GM12878 (cell line): ENCODE measurements at places on chromosomes 5 and 9. TPM values are rescaled to one million over a fixed set of nuclear protein-coding genes. Genes with fewer than 3 reads are reported as not detected.
A peak's percentile ranks its signal among the peaks of the same experiment; 100 is the strongest.

GRCh38 chr9:116271340-116271739 lies 117.7 kb downstream of the PAPPA start:
- H3K27me3 ChIP-seq: no peaks in the 10 kb centered on the region; the same call in 1 of the 2 replicates
- H3K4me1 ChIP-seq: no peaks in the 10 kb centered on the region
- no peak overlapping the region for H3K27ac ChIP-seq
- H3K4me3 ChIP-seq: no peak overlapping the region
- H3K36me3 ChIP-seq: no peaks in the 10 kb centered on the region

DNA sequence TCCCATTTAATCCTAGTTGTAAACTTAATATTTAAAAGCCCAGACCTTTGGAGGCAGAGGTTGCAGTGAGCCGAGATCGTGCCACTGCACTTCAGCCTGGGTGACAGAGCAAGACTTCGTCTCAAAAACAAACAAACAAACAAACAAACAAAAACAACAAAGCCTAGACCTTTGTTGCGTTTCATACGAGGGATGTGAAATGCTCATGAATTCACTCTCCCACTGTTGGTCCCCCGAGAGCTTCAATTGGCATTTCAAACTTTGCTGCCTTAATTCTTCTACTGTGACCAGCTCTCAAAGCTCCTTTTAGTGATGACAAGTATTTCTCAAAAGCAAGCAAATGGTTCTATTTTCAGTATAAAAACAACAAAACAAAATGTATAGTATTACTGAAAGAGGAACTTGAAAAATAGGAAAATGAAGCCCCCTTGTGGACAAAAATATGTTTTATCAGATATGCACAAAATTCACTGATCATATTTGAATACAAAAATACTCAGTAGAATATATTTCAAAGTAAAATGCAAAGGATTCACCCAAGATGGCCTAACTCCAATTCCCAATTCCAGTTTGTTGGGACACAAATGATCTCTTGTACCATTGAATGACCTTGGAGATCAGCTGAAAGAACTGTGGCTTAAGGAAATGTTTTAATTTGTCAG lies 140.4 kb downstream of the ESM1 start:
- H3K4me1 ChIP-seq: no peaks in the 10 kb centered on the region
- H3K36me3 ChIP-seq: no peaks in the 10 kb centered on the region
- peak; percentile 4 for DNase-seq
- no peaks in the 10 kb centered on the region for H3K27me3 ChIP-seq

DNA sequence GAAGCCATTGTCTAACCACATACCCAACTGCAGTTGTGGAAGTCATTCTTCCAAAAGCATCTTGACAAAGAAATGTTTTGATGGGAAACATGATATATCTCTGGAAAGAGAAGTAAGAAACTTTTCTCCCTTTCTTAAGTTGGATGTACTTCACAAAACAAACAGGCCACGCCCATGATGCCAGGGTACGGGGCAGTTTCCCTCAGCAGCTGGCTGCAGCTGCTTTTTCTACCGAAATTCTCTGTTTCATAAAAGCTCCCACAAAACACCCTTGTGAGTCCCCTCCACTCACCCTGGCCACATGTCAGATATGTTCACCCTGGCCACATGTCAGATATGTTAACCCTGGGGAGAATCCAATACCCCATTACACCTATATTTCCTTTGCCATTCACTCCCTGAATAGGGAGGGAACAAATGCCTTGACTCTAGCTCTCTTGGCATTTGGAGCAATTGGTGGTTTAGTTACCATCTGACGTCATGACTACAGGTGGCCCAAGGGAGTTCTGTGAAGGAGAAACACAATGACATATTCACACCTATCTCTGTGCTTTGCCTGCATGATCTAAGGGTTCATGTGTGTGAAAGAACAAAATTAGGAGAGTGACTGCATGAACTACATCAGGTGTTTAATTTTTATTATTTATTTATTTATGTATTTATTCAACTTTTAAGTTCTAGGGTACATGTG lies 103.0 kb downstream of the AOPEP start:
- DNase-seq: no peak
- H3K4me1 ChIP-seq: peaks cover 9% of the 10 kb centered on the region
- H3K4me3 ChIP-seq: no peak overlapping the region
- H3K27me3 ChIP-seq: no peaks in the 10 kb centered on the region
- H3K36me3 ChIP-seq: no peaks in the 10 kb centered on the region

GRCh38 chr9:23541976-23542375 lies 284.1 kb downstream of the ELAVL2 start:
- DNase-seq: no peak
- H3K4me3 ChIP-seq: no peak overlapping the region

- no peaks in the 10 kb centered on the region for H3K36me3 ChIP-seq
- no peaks in the 10 kb centered on the region for H3K4me1 ChIP-seq
- no peaks in the 10 kb centered on the region for H3K27me3 ChIP-seq
Observed at GRCh38 chr9:135273008-135273407, 185.5 kb downstream of the OLFM1 start.

- DNase-seq: no peak
- H3K27me3 ChIP-seq: no peaks in the 10 kb centered on the region
- no peak overlapping the region for H3K27ac ChIP-seq
- no peak overlapping the region for H3K4me3 ChIP-seq
- H3K36me3 ChIP-seq: no peaks in the 10 kb centered on the region
Observed at GRCh38 chr9:38062498-38063362, 6.3 kb downstream of the SHB start.

DNA sequence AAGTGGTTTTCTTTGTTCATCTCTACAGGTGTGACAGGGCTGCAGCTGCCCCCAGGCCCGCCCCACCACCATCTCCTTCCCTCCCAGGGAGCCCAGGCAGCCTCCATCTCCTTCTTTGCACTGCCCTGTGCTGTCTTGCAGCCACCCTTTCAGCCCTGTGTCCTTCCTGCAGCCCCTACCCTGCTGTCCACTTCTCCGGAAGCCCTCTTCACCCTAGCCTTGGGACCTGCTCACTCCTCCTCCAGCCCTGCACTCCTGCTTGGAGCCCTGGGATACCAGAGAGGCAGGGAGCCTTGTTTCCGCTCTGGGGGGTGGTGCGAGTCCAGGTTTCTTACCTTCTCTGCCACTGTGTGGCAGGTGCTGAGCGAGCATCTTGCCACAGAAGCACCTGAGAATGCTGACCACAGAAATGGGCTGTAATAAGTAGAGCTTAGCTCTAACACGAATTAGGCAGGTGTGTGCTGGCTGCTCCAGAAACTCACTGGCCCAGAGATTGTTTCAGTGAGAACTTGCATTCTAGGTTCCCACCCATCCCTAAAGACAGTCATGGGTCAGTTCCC lies 51.3 kb upstream of the GADD45G start:
- H3K36me3 ChIP-seq: no peaks in the 10 kb centered on the region
- H3K27me3 ChIP-seq: no peaks in the 10 kb centered on the region
- no peak overlapping the region for H3K27ac ChIP-seq
- no peak for DNase-seq
- H3K4me1 ChIP-seq: peaks cover 37% of the 10 kb centered on the region

- no peaks in the 10 kb centered on the region for H3K27me3 ChIP-seq
- DNase-seq: no peak
- H3K27ac ChIP-seq: no peak overlapping the region
Observed at GRCh38 chr5:129400395-129400983, 59.6 kb upstream of the ADAMTS19 start.

GRCh38 chr5:38642189-38642911 lies 85.9 kb upstream of the LIFR start:
- H3K4me3 ChIP-seq: no peak overlapping the region
- H3K27me3 ChIP-seq: no peaks in the 10 kb centered on the region
- H3K36me3 ChIP-seq: no peaks in the 10 kb centered on the region
- no peaks in the 10 kb centered on the region for H3K4me1 ChIP-seq
- no peak overlapping the region for H3K27ac ChIP-seq

GRCh38 chr5:60960591-60960990 lies 15.6 kb downstream of the NDUFAF2 start:
- no peaks in the 10 kb centered on the region for H3K36me3 ChIP-seq
- H3K27me3 ChIP-seq: no peaks in the 10 kb centered on the region
- no peak overlapping the region for H3K4me3 ChIP-seq

Gene ADRA1B
- not detected in 2 replicates for total RNA-seq

Gene ARHGEF37
- total RNA-seq: 1.1 and 1.2 TPM in 2 replicates

Gene PTGES
- total RNA-seq: not detected in 2 replicates

Gene NRG2
- 21.0 and 21.7 TPM in 2 replicates for total RNA-seq

Gene SLC36A2
- total RNA-seq: not detected in 2 replicates
